ENCODE measurements at places on chromosomes 12 and 14.

- no peak for DNase-seq
These were observed 292.6 kb downstream of the C12orf75 start for GRCh38 chr12:105622846-105623736.

DNA sequence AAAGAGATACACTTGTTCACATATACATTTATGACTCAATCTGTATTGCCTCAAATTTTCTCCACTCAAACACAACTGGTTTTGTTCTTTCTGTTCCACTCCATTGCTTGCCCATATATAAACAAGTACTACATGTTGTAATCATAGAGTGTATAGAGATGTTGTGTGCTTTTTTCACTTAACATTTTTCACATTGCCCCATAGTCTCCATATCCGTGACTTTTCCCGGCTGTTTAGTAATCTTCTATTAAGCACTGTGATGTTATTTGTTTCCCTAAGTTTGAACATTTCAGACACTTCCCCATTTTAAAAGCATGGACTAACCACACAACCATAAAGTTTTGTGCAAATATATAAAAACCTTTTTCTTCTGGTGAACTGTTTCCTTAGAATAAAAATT is 45.5 kb upstream of the PTPRR start:
- no peak for DNase-seq

GRCh38 chr12:101667591-101667990 is 29.8 kb upstream of the CHPT1 start:
- no peak for DNase-seq

DNA sequence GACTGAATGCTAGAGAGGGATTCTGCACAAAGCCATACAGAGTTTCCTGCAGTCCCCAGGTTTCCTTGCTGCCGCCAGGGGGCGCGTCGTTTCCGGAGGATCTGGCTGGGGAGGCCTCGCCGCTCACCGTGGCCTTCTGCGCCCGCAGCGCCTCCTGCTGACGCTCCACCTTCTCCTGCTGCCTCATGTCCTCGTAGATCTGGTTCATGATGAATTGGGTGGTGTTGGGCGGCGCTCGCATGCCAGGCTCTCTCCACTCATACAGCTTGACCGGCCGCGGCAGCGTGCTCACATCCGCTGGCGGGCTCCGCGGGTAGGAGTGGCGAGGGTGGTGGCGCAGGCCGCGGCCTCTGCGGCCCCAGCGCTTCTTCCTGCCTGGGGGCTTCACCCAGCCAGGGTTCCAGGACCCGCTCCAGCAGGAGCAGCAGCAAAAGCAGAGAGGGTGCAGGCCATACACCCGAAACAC is 987 bp downstream of the CCER1 start:
- no peak for DNase-seq

DNA sequence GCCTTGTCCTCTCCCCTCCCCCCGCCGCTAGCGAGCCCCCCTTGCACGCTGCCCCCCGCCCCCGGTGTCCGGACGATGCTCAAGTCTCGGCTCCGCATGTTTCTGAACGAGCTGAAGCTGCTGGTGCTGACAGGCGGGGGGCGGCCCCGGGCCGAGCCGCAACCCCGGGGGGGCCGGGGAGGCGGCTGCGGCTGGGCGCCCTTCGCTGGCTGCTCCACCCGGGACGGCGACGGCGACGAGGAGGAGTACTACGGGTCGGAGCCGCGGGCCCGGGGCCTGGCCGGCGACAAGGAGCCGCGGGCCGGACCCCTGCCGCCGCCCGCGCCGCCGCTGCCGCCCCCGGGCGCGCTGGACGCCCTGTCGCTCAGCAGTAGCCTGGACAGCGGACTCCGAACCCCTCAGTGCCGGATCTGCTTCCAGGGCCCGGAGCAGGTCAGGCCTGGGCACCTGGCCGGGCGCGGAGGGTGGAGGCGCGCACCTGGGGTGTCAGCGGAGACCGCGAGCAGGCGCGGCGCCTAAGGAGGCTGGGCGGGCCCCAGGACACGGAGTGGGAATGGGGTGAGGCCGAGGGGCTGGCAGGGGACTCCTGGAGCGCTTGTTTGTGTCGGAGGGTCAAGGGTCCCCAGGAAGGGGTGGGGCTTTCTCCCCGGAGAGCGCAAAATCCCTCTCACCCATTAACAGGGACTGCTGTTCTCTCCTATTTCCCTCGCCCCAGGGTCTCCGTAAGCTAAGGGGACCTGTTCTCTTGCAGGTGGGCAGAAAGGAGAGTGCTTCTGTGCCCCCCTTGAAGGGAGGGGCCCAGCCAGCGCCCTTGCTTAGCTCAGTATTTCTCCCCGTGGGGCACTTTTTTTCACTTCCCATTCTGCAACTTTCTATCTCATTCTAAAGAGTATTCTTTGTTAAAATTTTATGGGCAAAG is 810 bp downstream of the MARCHF9 start:
- no peak for DNase-seq

DNA sequence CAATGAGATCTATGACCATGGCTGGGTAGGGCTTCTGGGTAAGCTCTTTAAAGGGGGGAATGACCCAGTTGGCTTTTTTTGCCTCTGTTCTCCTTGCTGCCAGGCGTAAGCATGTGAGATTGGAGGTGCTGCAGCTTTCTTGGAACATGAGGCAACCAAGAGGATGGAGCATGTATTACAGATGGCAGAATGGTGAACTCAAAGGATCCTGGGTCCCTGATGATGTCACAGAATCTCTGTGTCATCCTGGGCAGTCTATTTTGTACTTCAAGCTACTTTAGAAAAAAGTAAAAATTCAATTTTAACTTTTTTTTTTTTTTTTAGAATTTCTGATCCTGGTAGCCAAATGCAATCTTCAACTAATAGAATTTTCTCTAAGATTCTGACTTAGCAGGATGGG is 8.0 kb downstream of the KRT82 start:
- peak; percentile 29 for DNase-seq

- no peak for DNase-seq
These were observed 131.5 kb downstream of the GPR135 start for GRCh38 chr14:59333668-59334067.

DNA sequence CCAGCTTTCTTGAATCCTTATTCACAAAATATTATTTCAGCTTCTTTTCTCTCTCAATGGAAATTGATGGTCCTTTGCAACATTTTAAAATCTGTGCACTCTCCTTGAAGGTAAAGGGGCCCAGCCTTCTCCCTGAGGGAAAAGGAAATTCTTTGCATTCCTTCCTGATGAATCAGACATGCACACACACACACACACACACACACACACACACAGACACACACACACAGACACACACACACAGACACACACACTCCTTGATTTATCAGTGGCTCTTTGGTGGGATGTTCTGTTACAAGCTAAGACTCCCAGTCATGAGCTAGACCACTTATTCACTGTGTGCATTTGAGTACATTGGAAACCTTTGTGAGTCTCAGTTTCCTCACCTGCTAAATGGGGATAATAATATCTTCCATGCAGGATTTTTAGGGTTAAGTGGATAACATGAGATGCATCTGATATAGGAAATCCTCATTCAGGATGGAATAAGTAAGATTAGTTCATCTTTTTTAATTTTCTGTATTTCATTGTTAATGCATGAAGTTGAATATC is 45.1 kb upstream of the HMGA2 start:
- no peak for DNase-seq

- DNase-seq = no peak
These were observed 5.8 kb downstream of the ASPG start for GRCh38 chr14:104091061-104091926.

DNA sequence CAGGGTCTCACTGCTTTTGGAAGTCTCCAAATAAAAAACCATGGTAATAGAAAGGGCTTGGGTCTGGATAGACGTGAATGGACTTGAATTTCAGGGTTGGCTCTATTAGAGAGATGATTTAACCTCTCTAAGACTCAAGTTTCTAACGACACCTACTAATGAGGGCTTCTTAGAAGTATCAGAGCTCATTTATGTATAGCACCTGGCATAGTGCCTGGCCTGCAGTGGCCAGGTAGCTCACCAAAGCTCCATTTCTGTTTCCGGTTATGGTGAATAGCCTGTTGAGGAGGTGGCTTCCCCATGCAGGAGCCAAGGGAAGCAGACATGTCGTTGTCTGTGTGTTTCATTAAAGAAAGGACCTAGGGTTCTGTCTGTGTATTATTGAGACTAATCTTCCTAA is 108.6 kb downstream of the ETV6 start:
- no peak for DNase-seq

DNA sequence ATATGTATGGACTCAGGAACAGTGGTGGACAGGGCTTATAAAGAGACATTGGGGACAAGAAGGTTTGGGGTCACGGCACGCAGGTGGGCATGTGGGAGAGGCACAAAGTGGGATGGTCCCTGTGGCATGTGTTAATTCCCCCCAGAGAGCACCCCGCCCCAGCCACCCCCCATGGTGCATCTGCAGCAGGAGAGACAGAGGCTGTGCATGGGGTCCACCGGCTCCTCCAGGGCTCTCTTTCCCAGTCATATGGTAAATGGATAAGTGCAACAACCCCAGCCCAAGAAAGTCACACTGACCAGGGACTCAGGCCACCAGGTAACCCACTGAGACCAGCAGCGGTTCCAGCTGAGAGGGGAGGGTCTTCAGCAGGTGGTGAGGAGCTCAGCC is 242.1 kb downstream of the BCL11B start:
- no peak for DNase-seq

DNA sequence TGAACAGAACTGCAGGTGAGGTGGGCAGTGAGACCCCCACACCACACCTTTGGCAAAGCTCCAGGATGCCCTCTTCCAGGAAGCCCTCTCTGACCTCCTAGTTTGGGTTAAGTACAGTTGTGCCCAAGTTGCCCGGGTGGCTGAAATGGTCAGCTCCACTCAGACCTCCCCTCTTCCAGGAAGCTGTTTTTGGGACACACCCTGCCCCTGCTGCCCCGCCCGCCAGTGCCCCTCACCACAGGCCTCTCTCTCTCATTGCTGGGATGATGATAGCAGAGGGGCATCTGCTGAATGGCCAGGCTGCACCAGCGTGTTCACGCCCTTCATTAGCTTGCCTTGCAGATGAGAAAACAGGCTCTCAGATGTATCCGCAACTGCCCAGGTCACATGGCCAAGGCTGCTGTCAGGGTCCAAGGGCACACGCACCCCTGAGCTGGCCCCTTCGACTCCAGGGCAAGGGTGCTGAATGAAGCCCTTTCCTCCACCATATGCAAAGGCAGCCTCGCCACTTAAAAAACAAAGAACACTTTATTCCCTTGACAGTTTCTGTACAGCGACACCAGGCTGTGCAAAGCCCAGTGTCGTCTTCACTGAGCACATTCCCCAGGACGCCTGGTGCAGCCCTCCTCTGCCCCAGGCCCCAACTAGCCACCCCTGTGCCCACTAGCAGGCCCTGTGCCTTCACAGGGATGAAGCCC is 15.5 kb downstream of the SLC25A29 start:
- DNase-seq = no peak

- DNase-seq = no peak
These were observed 116.2 kb downstream of the TRHDE start for GRCh38 chr12:72388322-72388721.

GRCh38 chr12:121957861-121958515 is 39.6 kb downstream of the CFAP251 start:
- no peak for DNase-seq

DNA sequence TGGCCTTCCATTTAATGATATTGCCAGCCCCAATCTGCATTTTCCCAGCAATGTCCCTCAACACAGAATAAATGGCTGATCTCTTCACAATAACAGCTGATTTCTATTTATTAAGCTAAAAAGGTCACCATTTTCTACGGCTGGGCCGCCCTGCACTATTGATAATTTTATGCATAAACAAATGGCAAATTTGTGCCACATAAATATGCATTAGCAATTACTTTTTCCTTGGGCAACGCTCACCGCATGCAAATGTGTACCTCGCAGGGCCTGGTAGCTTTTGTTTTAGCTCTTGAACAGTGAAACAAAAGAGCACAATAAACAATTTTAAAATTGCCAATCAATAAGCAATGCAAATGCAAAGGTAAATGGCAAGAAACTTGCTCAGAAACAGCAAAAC is 331.9 kb upstream of the SOX5 start:
- no peak for DNase-seq

GRCh38 chr12:19093218-19093617 is 36.3 kb upstream of the PLEKHA5 start:
- no peak for DNase-seq

- no peak for DNase-seq
These were observed 21.6 kb downstream of the HIF1A start for GRCh38 chr14:61716956-61717355.

DNA sequence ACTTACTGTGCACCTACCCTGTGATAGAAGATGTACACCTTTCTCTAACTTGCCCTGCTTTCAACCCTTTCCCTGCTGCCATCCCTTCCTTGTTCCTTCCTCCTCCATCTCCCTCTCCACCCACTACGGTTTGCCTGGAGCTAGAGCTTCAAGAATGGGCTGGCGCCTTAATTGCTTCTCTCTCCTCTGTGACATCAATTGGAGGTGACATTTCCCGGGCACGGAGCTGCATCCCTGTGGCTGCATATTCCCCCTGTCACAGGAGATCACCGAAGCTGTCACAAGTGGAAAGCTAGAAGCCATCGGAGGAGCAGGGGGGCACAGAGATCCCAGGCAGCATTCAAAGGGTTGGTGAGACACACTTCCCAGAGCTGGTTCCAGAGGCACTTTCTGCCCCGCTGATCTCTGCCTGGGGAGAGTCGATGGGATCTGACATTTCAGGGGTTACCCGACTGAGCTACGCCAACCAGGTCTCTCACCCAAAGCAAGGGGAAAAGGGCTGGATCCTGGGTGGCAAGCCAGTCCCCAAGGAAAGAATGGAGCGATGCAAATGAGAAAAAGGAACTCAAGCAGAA is 604.9 kb downstream of the MED13L start:
- DNase-seq = no peak

- DNase-seq = peak; percentile 56
These were observed 69.2 kb upstream of the MED13L start for GRCh38 chr12:116346741-116347140.

- DNase-seq = no peak
These were observed 162.8 kb upstream of the SLC38A2 start for GRCh38 chr12:46535376-46535775.

DNA sequence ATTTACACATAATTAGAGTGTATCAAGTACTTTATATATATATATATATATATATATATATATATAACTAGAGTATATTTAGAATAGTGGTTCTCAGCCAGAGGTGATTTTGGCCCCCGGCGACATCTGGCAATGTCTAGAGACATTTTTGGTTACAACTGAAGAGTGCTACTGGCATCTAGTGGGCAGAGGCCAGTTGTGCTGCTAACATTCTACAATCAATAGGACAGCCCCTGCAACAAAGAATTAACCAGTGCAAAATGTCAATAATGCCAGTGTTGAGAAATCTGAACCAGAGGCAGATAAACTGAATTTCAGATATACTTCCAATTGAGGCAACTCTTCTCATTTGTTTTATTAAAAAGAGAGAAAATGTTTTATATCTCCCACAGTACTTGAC is 8.9 kb downstream of the GTF2A1 start:
- DNase-seq = no peak

DNA sequence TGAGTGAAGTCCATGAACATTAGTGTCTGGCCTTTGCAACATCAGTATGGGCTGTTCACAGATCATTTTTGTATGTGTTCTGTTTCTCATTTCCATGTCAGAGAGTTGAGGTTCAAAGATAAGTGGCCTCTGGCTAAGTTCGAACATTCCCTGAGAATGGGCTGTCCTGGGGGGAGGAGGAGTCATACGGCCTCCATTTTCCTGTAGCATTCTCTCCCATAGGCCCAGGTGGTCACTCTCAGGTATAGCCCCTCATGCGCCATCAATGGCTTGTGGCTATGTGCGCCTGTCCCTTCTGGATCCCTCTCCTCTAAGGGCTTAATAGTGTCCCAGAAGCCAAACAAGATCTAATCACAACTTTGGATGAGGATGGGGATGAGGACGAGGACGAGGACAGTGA is 165.0 kb downstream of the PAX9 start:
- no peak for DNase-seq
